ENCODE measurements at places on chromosomes 5 and 9.

GRCh38 chr5:33614039-33614438, 173.3 kb downstream of the TARS1 start:
- no peak for DNase-seq

DNA sequence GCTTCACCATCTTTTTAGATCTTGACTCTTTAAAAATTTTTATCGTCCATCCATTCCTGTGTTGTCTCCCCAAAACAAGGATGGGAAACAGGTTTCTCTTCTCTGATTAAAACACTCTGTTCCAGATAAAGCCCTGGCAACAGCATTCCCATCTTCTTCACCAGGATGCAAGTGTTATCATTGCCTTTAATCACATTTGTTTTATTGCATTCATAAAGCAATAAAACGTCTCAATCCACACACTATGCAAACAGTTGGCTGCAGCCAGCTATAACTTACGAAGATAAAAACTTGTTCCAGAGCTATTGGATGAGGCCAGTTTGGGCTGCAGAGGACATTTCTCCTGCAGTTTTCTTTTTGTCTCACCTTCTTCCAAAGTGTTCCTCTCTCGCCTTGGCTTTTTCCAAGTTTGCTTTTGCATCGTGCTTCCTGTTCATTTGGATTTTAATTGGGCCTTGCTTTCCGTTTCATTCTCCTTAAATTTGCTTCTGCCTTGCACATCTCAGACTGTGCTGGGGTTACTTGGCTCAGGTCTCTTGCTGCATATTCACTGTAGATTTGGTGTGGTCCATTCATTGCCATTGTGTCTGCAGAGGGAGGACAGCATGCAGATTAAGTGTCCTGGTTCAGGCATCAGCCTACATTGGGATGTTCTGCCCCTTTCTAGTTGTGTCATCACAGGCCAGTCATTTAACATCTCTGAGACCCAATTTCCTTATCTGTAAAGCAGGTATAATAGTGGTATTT, 136.5 kb upstream of the LIFR start:
- no peak for DNase-seq

- peak; percentile 8 for DNase-seq
These were observed 15.0 kb downstream of the TLX3 start for GRCh38 chr5:171323806-171324632.

DNA sequence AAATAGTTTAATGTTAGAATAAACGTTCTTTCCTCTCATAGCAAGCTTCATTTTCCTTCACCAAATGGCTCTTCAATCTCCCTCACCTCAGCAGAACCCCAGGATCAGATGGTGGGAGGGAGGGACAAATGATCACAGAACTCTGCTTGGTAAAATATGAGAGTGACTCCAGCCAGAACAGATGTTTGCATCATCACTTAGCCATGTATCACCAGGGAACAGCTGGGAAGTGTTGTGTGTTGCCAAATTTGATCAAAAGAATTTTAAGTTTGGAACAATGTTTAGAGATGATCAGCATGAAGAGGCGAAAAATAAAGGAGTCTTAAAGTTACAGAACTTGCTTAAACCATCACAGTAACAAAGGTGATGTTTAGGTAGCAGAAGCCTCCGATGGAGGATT, 115.7 kb downstream of the FRMD3 start:
- DNase-seq = no peak

- no peak for DNase-seq
These were observed 35.9 kb downstream of the HRH2 start for GRCh38 chr5:175693741-175694140.

- DNase-seq = no peak
These were observed 367.3 kb upstream of the PAPPA start for GRCh38 chr9:115786321-115786720.

- no peak for DNase-seq
These were observed 63.3 kb downstream of the ADAMTS16 start for GRCh38 chr5:5203451-5203850.

- DNase-seq = no peak
These were observed 588.9 kb downstream of the NR2F1-AS1 start for GRCh38 chr5:92992073-92992472.

GRCh38 chr9:87497604-87498045, at the start of gene DAPK1:
DAPK1 (plus strand) TSS chr9:87497867; CDS start chr9:87499078, 1,211 bp downstream.
- peak; percentile 92 for DNase-seq

DNA sequence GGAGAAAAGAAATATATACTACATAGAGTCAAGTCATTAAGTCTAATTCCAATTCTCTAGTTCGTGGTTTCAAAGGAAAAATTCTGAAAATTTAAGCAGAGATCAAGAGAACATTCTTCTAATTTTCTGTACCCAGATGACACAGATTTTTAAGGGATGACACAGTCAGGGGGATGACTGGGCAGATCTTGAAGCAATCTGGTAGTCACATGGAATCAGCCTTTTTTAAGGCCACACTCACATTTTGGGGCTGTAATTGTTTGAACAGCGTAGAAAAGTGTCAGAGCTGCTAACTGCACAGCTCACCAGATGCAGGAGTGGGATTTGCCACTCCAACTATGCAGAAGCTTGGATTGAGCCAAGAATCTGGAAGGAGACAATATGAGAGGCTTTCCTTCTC, 20.4 kb downstream of the PDE4D start:
- no peak for DNase-seq

- DNase-seq = peak; percentile 69
These were observed 1.5 kb upstream of the GLRA1 start for GRCh38 chr5:151926188-151926587.

DNA sequence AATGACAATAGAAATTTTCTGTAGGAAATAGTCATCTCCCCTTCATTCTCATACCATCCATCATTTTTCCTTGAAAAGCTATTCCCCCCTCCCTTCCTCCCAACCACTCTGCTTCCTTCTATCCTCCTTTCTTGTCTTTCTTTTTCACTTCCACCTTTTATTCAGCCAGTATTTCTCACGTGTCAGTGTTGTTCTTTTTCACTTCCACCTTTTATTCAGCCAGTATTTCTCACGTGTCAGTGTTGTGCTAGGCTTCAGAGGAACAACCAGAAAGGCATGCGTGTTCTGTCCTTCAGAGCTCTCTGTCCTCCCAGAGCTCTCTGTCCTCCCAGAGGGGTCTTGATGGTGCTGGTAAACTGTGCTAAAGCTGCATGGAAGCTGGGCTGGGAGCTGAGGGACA, 419.6 kb downstream of the GADD45G start:
- DNase-seq = no peak

Data from neural progenitor cell (in vitro differentiated cells).